ENCODE measurements at places on chromosomes 5 and 9.

GRCh38 chr9:109331353-109331752 lies 10.5 kb upstream of the EPB41L4B start:
- no peak for DNase-seq

GRCh38 chr5:115702025-115702424 lies 76.2 kb upstream of the TMED7 start:
- DNase-seq: no peak

GRCh38 chr5:72151169-72151568 lies 43.9 kb downstream of the MAP1B start:
- DNase-seq: no peak

DNA sequence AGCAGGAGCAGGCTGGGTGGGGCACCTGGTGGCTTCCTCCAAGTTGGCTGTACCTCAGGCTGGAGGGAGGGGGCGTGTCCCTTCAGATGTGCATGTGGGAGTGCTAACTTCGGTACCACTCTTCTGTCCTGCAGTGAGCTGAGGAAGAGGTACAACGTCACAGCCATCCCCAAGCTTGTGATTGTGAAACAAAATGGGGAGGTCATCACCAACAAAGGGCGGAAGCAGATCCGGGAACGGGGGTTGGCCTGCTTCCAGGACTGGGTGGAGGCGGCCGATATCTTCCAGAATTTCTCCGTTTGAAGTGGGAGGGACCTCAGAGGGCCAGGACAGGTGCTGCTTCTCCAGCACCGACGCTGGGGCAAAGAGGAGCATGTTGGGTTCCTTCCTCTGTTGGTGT lies 9.3 kb downstream of the NXNL2 start:
- no peak for DNase-seq

DNA sequence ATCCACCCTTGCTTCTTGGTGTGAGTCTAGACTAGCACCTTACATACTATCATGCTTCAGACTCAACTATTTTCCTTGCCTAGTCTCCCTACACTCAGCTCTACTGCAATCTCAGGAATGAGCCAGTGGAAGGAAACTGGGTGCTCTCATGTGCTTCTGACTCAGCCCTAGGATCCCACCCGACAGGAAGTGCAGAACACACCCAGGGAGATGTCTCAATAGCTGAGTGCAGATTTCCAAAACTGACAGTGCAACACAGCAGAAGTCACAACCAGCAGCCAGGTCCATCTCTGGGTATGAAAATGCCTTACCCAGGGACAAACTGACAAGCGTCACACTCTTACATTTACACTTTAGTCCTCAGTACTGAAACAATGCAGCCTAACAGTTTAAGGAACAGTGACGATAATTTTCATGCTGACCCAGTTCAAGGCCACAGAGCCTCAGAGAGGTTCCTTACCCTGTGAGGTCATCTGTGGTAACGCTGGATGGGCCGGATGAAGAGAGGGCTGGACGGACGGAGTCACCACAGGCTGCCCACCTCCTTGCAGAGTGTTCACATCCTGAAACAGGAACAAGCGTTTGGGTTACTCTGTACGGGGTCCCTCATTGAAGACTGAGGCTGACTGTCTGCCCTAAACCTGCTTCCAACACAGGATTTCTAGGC lies 33.0 kb downstream of the FKBP15 start:
- no peak for DNase-seq

GRCh38 chr5:73233461-73234203 lies 60.6 kb downstream of the TMEM174 start:
- DNase-seq: no peak

- no peak for DNase-seq
Measured at GRCh38 chr5:111223101-111223786, 940 bp upstream of the CAMK4 start.

- DNase-seq: no peak
Measured at GRCh38 chr9:134024214-134024792, 978 bp upstream of the BRD3OS start.

DNA sequence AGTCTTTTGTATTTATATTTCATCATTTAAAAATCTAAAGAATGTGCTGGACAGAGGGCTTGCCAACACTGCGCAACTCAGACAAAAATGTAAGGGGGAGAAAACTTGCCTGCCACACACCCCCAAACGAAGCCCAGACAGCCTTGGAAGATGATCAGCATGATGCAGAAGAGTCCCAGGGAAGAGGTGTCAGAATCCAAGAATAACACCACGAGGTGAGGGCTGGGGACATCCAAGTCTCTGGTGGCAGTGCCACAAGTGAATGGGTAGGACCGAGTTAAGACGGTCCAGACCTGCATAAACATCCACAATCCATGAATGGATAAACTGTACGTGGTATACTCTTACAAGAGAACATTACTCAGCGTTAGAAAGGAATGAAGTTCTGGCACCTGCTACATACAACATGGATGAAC lies 10.4 kb downstream of the EPB41L4B start:
- DNase-seq: no peak

DNA sequence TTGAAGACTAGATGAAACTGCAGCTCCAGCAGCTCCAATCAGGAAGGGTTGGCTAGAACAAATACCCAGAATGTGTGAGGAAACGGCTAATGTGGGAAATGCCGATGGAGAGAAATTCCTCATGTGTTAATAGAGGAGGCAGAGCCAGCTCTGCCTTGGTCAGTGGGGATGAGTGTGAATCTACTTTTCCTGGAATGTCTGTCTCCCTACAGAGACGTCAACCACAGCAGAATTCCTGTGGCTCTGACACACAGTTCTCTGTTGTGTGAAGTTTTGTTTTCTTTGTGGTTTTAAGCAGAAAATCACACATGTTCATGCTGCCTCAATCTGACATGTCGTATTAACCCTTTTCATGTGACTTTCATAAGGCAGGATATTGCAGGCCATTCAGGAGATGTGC lies 476.6 kb upstream of the WWC1 start:
- DNase-seq: no peak

GRCh38 chr5:137075163-137075970 lies 423.8 kb downstream of the SPOCK1 start:
- DNase-seq: no peak

DNA sequence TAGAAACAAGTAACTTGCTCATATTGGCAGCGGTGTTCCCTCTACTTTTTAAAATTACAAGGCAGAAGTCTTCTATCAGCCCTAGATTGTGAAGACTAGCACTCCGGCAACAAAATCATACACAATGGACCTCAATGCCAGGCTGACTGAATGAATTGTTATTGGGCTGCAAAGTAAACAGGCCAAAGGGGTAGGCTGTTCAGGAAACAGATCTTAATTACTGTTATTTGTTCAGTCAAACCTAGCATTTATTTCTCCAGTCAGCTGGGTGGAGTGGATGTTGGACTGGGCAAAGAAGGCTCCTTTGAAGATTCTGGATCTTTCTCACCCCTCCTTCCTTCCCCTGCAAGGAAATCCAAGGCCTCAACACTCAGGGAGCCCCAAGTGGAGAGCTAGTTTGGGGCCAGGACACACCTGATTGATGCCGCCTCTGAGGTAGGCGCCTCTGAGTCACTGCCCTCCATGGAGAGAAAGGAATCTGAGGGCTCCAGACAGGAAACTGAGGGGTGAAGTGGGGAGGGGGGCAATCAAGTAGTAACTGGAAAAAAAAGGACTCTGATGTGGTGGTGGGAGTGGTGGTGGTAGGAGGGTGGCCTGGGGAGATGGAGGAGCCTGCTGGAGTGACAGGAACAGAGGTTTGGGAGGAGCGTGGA lies 35.5 kb downstream of the SERINC5 start:
- no peak for DNase-seq

GRCh38 chr5:174607916-174608315 lies 116.5 kb upstream of the MSX2 start:
- no peak for DNase-seq

DNA sequence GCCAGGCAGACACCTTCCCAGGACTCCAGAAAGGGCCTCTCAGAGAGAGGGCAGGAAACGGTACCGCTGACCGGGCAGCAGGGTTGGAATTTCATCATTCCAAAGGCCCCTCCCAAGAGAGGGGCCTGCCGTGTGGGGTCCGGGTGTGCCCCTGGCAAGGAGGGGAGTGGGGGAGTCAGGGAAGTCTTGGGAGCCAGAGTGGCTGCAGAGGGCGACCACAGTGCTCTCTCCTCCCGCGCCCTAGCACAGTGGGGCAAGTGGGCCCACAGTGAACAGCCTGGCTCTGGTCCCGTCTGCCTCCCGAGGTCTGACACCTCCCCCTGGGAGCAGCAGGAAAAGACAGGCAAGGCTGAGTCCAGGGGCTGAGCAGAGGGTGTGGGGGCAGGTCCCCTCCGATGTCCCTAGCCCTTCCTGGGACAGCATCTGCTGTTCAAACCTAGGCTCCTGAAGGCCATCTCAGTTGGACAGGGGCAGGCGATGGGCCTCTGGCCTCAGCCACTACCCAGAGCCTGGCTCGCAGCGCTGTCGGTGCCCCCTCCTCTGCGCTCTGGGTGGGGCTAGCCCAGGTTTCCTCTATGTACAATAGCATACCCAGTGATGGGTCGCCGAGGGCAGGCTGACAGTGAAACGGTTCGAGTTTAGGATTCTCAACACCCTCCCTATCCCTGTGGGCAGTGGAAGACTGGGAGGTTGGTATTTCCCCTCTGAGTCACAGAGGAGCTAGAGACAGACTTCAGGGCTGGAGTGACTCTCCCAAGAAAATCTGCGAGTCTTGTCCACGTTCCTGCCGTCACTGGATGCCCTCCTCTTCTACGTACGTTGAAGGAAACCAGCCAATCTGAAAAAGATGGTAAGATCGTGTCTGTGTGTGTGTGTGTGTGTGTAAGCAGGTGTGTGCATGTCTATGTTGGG lies 25.4 kb upstream of the SARDH start:
- no peak for DNase-seq

- no peak for DNase-seq
Measured at GRCh38 chr9:81499021-81499454, 190.3 kb downstream of the TLE1 start.

GRCh38 chr5:59236986-59237385 lies 654.1 kb downstream of the RAB3C start:
- DNase-seq: no peak

Measured in cortex of kidney (tissue), 1 donor.